HuH-7 (cell line): ENCODE measurements at places on chromosomes 16 and 17.

GRCh38 chr17:39304188-39304587 lies 78.4 kb upstream of the STAC2 start:
- no peak for DNase-seq

DNA sequence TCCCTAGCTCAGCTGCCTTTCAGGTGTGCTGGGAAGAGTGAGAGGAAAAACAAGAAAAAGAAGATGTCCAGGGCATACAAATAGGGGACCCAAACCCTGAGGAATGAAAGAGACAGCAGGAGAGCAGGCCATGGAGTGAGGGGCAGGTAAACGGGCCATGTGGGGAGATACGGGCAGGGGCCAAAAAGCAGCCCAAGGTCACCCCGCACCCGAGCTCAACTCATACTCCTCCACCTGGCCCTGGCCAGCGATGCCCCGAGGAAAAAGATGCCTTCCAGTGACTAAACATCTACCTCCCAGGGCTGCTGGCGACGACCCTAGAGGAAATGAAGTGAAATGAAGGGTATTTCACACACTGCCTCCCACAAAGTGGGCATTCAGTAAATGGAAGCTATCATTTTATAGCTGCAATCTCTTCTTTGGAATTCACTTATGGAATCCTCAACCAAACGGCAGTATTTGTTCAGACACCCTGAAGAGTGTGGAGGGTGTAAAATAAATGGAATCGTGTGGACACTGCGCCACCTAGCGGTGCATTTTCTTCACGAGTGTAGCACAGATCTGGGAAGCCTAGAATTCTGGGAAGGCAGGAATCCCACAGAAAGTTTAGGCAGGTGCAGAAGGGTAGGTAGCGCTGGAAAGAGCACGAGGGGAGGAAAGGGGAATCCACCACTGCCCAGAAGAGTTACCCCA lies 14.9 kb downstream of the ELAC2 start:
- peak; percentile 71 for DNase-seq

- no peak for DNase-seq
Observed at GRCh38 chr16:70725912-70726828, 40.3 kb upstream of the MTSS2 start.

DNA sequence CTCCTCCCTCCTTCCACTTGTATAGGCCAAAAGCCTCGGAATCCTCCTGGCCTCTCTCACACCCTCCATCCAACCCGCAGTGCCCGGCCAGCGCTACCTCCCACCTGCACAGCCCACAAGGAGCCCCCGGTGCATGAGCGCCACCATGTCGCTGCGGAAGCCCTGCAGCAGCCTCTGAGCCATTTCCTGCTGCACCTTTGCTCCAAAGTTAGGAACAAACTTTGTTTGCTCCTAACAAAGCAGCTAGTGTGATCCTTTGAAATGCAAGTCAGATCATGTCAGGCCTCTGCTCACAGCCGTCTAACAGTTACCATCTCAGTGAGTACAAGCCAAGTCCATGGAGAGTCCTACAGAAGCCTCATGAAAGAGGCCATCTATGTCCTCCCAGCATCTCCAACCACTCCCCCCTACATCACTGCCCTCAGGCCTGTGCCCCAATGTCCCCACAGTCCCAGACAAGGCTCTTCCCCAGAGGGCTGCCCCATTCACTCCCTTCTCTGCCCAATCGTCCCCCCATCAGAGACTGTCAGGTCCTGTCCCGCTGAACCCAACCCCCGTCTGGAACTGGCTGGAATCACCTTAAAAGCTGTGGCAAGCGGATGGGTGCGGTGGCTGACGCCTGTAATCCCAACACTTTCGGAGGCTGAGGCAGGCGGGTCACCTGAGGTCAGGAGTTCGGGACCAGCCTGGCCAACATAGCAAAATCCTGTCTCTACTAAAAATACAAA lies 7.5 kb downstream of the DCAKD start:
- no peak for DNase-seq

- DNase-seq: no peak
Observed at GRCh38 chr16:29702269-29702668, 23.3 kb downstream of the QPRT start.

GRCh38 chr16:77212741-77213541 lies 13.7 kb downstream of the SYCE1L start:
- DNase-seq: peak; percentile 79
